ENCODE measurements at places on chromosomes 3 and 15.

- peak; percentile 79 for DNase-seq
These were observed 182.9 kb downstream of the KCNMB2 start for GRCh38 chr3:178718995-178719635.

DNA sequence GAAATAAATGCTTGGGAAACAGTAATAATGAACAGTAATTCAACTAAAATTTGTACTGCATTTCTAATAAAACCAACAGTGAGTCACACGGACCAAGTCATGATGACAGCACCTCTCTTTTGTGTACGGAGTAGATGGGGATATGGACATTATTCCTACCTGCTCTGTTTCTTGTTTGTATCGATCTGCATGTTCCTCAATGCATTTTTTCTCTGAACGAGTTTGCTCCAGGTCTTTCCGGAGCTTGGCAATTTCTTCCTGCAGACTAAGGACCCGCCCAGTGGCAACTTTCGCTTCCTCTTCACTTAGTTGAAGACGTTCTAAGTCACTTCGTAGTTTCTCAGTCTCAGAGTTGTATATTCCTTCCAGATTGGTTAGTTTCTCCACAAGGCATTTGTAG lies 74.4 kb upstream of the MYO5C start:
- peak; percentile 2 for DNase-seq

GRCh38 chr15:73608941-73609340 lies 24.2 kb downstream of the NPTN start:
- DNase-seq, result peak; percentile 82

DNA sequence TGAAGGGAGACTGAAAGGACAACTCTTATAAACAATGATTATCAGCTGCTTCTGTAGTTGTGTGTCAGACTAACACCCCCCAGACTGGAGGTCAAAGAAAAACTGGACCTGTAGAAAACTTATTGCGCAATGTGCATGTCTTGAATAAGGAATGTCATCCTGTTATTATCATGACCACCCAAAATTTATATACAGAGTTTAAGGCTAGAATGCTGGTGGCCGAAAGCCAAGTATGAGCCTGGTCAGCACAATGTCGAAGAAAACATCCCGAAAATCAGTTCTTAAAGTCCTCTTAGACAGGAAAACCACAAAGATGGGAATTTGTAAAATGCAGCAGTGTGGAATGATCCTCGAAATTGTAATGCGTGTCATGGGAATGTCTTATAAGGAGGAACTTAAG lies 29.3 kb downstream of the RFTN1 start:
- peak; percentile 97 for DNase-seq

- no peak for DNase-seq
These were observed 175.6 kb downstream of the MFSD1 start for GRCh38 chr3:158977497-158977896.

DNA sequence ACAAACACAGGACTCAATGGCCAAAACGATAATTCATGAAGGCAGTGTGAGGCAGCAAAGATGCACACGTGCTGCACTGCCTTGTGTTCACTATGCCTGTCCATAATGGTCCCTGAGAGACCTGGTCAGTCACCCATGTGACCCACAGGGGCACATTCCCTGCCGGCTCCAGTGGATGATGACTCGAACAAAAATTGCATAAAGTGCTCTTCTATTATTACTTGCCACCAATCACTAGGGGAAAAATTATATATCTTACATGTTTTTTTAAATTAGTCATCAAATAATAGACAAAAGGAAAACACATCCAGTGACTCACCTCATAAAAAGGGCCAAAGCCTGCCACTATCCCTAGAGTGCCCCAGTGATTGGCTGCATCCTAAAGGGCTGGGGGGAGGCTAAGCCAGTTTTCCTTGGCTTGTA lies 47.5 kb downstream of the UBP1 start:
- peak; percentile 99 for DNase-seq

DNA sequence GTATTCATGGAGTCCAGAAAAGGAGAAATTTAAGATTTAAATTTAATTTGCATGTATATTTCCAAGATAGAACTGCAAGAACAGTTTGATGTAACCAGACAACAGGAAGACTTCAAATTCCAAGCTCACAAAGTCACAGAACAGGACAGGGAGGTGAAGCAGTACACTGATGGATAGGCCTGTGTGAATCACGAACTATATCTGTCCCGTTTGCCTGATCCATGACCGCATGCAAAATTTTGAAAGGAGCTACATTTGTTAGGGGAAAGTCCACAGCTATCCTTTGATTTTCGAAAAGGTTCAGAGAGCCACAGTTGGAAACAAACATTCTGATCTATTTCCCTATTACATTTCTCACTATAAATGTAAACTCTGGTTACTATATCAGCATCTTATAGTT lies 79.5 kb upstream of the SLC12A8 start:
- DNase-seq, result no peak

GRCh38 chr3:16254916-16255315 lies 9.8 kb downstream of the DPH3 start:
- no peak for DNase-seq

GRCh38 chr3:163877805-163878204 lies 1200.5 kb downstream of the SI start:
- no peak for DNase-seq

- DNase-seq, result peak; percentile 95
These were observed 47.9 kb upstream of the TRAK1 start for GRCh38 chr3:42043099-42043813.

- peak; percentile 78 for DNase-seq
These were observed 83.4 kb downstream of the NEK11 start for GRCh38 chr3:131110087-131110486.

DNA sequence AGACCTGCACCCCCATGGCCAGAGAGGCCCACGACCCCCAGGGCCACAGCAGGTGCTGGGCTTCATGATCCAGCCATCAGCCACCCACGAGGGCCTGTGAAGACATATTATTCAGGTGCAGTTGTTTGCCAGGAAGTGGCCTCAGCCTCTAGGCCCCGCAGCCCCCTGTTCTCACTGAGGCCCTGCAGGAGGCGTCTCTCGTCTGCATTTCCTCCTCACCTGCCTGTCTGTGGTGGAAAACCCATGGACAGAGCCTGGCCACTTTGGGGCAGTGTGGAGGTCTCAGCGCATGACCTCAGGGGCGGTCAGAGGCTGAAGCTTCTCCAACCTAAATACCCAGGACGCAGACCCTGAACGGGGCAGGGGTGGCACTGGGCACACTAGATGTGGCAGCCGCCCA lies 18.6 kb downstream of the UROC1 start:
- no peak for DNase-seq

- no peak for DNase-seq
These were observed 86.5 kb downstream of the SUCLG2 start for GRCh38 chr3:67567893-67568292.

DNA sequence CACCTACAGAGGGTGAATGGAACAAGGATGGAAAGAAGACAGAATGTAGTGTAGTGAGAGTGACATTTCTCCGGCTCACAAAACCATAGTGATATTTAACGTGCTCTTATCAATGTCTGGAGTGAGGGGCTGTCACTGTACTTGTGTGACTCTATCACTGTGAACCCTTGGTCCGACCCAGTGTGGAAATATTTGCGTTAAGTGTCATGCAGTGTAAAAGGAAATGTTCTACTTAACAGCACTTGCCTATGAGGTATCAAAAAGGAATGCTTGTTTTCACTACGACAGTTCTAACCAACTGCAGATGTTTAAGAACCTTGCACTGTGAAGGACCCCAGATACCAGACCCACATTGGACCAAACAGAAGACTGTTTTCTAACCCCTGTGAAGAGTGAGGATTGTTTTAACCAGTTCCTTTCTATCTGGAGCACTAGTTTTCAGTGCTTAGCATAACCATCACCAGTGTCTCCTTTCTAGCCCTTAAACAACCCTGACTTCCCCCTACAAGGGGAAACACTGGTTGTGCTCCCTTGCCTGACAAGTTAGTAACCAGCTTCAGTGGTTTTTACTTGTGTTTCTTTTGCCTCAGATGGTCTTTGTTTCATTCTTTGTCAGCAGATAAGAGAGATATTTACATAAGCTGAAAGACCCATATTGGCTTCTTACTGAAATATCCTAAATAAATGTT lies 144.7 kb upstream of the ABHD17C start:
- peak; percentile 98 for DNase-seq

DNA sequence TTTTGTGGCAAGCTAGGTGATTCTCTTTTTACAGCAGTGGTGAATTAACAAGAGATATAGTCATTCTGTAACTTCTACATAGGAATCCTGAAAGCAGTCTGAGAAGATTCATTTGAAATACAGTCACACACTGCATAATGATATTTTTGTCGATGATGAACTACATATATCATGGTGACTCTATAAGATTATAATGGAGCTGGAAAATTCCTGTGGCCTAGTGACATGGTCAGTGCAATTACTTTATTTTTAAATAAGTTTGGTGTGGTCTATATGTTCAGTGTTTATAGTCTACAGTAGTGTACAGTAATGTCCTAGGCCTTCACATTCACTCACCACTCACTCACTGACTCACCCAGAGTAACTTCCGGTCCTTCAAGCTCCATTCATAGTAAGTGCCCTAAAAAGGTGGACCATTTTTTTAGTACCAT lies 511.4 kb upstream of the MCTP2 start:
- peak; percentile 94 for DNase-seq

GRCh38 chr3:11769704-11770476 lies 76.8 kb downstream of the TAMM41 start:
- DNase-seq, result no peak

- no peak for DNase-seq
These were observed 9.6 kb upstream of the RNF111 start for GRCh38 chr15:58977887-58978286.

GRCh38 chr3:119570229-119570628 lies 9.1 kb upstream of the ADPRH start:
- DNase-seq, result no peak

DNA sequence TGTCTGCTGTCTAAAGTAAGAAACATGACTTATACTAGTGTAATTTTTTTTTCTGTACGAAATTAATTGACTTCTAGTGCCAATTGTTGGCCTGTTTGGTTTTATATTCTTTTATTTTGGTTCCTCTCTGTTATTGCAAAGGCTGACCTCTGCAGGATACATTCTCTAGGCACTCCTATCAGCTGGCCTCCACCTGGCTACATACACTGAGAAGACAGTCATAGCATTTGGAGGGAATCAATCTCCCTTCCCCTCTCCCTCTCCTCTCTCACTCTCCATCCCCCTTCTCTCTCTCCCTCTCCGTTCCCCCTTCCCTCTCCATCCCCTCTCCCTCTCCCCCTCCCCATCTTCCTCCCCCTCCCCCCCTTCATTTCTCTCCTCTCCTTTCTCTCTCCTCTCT lies 116.7 kb downstream of the MCTP2 start:
- DNase-seq, result no peak

DNA sequence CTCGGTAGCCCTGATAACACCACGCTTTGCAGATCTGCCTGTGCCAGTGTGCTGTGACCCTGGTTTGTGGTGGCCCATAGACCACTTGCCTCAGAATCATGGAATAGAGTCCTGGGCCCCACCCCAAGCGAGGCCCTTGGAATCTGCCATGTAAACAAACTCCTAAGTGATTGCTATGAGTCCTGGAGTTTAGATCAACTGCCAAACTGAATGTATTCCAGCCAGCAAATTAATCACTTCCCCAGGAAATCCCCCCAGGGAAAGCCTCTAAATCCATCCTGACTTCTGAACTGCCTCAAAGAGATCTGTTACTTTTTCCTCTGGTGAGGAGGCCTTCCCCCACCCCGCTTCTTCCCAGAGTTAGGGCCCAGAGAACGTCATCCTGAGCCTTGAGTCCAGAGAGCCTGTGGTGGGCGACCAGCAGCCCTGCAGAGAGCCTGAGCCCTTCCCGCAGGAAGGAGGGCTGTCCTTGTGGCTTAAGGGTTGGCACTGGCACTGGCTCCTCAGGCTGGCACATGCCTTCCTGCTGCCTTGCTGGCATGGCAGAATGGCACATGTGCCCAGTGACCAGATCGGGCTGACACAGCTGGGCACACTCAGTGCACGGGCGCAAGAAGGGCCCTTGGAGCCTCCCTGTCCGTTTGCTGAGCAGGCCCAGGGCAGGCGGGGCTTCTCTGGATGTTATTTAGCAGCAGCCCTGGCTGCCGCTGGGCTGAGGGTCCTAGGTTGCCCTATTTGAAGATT lies 50.6 kb upstream of the PLXNA1 start:
- DNase-seq, result peak; percentile 51

DNA sequence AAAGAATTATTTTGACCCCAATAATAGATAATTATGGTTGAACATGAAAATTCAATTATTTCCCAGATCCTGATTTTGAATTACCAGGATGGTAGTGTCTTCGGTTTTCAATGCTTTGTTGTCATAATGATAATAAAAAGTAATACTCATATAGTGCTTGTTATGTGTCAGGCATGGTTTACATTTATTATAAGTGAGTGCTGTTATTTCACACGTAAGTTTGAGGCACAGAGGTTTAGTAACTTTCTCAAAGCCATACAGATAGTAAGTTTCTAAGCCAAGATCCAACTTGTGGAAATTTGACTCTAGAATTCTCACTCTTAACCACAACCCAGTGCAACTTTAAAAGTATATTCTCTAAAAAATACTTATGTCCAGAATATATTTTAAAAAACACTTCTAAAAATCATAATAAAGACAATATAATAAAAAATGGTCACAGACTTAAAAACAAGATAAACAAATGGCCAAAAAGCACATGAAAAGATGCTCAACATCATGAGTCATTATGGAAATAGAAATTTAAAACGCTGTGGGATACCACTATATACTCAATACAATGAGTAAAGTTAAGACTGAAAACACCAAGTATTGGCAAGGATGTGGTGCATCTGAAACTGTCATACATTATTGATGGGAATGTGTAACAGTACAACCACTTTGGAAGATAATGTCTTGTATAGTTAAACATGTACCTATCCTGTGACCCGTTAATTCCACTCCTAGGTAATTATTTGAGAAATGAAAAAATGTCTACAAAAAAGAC lies 45.2 kb downstream of the SPRED1 start:
- DNase-seq, result peak; percentile 54

DNA sequence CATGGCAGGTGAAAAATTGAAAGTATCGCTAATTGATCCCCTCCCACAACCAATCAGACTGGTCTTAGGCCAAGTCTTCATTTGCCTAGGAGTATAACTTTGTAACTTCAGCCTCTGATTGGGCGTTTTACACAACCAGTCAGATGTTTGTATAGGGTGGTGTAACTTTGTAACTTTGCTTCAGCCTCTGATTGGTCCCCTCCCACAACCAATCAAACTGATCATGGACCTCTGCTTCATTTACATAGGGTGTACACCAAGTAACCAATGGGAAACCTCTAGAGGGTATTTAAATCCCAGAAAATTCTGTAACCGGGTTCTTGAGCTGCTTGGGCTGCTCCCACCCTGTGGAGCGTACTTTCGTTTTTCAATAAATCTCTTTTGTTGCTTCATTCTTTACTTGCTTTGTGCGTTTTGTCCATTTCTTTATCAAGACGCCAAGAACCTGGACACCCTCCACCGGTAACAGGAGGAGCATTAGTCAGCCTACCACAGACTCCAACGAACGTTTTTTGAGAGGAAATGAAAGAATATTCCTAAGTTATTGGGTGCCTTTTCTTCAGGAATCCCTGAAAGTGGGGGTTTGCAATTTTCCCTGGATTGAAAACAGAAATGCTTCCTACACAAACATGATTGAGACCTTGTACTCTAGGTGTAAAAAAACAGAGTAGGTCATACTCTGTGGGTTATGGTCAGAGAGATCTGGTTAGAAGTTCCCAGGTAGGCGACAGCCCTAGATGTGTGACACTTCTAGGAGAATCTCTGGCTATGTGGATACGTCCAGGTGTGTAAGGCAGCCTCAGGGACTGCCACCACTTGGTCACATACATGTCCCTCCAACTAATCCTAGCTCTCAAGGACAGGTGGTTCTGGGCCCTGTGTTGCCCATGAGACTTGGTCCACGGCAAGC lies 5.5 kb upstream of the SACM1L start:
- no peak for DNase-seq

GRCh38 chr15:75666823-75667501 lies 19.2 kb downstream of the SNX33 start:
- DNase-seq, result peak; percentile 100

Measured in fibroblast of skin of back (primary cell).